ENCODE measurements at places on chromosomes 4 and X.

- no peak for DNase-seq
Observed at GRCh38 chr4:26726655-26727387, 133.8 kb upstream of the STIM2 start.

- DNase-seq = no peak
Observed at GRCh38 chrX:118143578-118143977, 27.0 kb upstream of the KLHL13 start.

DNA sequence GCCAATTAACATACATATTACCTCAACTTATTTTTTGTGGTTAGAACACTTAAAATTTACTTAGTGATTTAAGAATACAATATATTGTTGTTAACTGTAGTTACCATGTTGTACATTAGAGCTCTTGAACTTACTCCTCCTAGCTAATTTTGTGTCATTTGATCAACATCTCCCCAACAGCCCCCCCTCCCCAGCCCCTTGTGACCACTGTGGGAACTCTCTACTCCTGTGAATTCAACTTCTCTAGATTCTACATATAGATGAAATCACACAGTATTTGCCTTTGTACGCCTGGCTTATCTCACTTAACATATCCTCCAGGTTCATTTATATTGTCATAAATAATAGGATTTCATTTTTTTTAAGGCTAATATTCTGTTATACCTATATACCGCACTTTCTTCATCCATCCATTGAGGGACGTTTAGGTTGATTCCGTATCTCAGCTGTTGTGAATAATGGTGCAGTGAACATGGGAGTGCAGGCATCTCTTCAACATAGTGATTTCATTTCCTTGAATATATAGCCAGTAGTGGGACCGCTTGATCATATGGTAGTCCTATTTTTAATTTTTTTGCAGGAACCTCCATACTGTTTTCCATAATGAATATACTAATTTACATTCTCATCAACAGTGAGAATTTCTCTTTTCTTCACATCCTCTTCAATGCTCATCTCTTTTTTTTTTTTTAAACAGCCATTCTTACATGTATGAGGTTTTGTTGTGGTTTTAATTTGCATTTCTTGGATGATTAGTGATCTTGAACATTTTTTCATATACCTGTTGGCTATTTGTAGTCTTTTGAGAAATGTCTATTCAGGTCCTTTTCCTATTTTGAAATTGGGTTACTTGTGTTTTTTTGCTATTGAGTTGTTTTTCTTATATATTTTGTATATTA is 66.8 kb downstream of the RAPGEF2 start:
- DNase-seq = no peak

DNA sequence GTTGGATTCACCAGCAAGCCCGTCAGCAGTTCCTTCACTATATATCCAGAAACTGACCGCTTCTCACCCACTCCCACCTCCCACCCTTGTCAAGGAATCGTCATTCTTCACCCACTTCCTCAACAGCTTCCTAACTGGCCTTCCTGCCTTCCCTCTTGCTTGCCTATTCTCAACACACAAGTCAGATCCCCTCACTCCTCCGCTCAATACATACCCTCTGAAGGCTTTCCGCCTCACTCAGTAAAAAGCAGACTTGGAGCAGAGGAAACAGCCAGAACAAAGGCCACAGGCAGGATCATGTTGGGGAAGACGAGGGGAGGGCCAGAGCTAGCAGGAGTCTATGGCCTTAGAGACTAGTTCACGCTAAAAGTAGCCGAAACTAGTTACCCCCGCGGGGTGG is 23.7 kb downstream of the RWDD4 start:
- no peak for DNase-seq

- no peak for DNase-seq
Observed at GRCh38 chr4:57614257-57614932, 504.2 kb upstream of the IGFBP7 start.

GRCh38 chrX:45172890-45173289 is 27.8 kb downstream of the DIPK2B start:
- peak; percentile 63 for DNase-seq

GRCh38 chrX:154121207-154121606 is 22.8 kb upstream of the OPN1LW start:
- DNase-seq = no peak

GRCh38 chr4:6221301-6221850 is 21.0 kb upstream of the JAKMIP1 start:
- no peak for DNase-seq

GRCh38 chrX:23742697-23743622 is at the start of gene ACOT9:
Gene ACOT9, minus strand, starts transcription at chrX:23743276. Its CDS starts 132 bp downstream, at chrX:23743144.
- peak; percentile 82 for DNase-seq

GRCh38 chr4:19807505-19807904 is 444.2 kb upstream of the SLIT2 start:
- peak; percentile 6 for DNase-seq

DNA sequence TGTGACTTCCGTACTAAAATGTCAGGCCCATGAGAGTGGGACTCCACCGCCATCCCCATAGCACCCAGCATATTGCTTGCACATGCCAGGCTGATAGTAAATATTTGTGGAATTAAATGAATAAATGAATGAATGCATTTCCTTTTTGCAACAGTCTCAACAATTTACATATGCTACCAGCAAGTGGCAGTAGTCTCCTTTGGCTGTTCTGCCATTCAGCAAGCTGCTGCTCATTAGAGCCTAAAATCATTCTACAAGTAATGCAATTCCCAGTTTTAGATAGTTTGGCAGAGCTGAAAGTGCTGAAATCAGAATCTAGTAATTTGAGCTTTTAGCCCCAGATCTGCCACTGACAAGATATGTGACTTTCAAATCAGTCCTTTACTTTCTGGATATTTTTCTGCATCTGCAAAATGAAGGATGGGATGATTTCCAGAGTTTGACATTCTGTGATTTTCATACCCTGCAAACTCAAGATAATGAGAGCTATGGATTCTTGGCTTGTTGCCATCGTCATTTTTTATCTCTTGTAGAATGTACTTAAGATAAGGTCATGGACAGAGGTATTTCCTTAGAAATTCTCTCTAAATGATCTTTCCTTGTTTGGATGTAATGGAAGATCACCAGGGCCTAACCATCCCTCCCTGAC is 35.7 kb upstream of the INTS6L start:
- peak; percentile 3 for DNase-seq

DNA sequence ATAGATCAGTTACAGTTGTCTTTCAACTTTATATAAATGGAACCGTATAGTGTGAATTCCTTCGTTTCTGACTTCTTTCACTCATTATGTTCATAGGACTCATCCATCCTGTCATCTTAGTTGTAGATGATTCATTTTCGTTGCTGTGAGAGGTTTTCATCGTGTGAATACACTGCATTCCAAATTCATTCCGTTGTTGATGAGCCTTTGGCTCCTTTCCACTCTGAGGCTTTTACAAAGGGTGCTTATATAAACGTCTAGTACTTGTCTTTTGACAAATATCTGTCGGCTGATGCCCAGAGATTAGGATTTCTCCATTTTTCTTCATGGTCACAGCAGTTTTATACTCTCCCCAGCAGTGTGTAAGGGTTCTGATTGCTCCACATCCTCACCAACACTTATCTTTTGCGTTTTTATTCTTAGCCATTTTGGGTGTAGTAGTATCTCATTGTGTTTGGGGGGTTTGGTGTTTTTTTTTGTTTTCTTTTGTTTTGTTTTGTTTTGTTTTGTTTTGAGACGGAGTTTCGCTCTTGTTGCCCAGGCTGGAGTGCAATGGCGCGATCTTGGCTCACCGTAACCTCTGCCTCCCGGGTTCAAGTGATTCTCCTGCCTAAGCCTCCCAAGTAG is 48.6 kb downstream of the LRP2BP start:
- DNase-seq = peak; percentile 17

Data from urothelium cell line (cell line).